NAMALWA (cell line): ENCODE measurements at places on chromosomes 6 and 20.

- DNase-seq: no peak
Measured at GRCh38 chr6:94041945-94042709, 622.8 kb upstream of the EPHA7 start.

GRCh38 chr20:64189530-64189966, 25.3 kb downstream of the MYT1 start:
- DNase-seq: no peak

GRCh38 chr6:5729080-5729434, 277.7 kb downstream of the NRN1 start:
- DNase-seq: no peak

DNA sequence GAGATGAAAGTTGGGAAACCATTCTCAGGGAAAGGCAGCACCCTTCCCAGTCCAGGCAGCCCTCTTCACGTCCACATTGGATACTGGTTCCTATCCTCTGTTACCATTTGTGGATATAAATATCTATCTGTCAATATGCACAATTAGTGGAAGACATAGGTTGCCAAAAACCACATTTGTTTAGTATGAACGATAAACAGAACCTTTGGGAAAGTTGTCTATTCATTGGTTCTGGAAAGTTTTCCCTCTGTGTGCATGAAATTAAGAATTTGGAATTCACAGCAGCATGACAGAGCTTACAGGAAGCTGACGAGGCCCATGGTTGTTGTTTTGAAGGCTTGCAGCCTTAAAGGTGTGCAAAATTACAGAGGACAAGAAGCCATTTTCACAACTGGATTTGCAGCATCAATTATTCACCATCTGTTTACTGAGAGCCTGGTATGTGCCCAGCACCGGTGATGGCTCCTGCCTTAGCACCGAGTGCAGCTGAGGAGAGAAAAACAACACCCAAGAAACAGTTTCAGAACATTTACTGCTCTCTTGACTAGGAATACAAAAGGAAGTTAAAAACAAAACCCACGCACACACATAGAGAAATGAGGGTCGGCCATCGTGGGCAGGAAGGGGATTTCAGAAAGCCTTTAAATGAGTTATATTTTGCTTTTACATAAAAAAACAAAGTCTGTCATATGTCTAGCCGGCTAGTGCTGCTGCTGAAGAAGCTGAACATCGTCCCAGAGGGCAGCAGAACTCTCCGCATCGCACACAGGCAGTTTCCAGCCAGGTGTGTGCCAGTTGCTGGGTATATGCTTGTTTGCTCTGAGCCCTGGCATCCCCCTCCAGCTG, 319.6 kb downstream of the FARS2 start:
- DNase-seq: peak; percentile 3

DNA sequence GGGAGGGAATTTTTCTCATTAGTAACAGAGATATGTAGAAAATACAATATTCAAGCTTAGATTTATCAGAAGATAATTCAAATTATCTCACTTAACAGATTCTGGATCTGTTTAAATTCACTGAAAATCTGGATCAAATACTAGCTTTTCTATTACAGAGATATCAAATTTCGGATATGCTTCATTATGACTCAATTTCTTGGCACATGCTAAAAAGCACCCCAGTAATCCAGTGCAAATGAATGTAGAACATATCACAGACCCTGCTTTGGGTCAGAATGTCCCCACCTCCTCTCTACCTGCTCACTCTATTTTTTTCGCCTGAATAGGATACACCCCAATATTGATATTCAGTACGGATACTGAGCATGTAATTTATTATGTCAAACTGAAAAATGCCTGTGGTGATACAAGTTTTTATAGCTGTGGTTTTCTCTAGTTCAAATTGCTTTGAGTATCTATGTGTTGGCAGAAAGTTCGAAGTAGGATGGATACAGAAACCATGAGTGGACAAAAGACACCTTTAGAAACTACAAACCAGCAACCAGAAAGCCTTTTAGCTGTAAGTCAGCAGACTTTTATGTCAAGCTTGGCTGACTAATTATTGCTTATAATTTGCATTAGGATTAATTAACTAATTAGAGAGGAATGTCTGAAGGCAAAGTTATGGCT, 290.0 kb downstream of the TFAP2B start:
- DNase-seq: no peak

DNA sequence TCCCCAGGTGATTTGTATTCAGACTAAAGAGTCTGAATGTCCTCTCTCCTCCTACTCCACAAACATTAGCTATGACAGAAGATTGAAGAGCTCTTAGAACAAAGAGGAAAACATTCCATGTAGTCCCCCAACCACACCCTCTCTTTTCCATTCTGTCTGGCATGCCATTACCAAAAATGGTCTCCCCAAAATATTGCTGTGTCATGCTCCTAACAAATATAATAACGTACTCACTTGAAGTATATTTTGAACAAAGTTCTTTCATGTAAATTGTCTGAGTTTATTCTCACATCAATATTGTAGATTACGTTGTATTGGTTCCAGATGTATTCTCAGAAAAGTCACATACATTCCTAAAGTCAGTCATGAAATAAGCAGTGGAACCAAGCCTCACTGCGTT, 467.3 kb upstream of the IRAK1BP1 start:
- DNase-seq: no peak

DNA sequence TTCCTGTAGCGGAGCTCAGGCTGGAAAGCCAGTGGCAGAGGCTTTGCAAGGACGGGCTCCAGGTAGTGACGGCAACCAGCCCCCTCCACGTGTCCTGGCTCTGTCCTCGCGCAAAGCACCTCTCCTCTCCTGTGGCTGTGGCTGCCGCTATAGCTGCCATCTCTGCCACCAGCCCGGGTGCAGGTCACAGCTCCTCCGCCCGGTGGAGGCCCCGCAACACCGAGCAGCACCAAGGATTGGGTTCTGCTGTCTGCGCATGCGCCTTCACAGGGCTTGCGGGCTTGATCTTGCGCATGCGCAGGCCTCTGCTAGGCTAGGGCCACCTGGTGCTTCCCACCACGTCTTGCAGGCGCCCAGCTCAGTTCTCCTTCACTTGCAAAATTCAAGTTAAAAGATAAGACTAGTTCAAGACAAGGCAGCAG, 625.4 kb downstream of the QKI start:
- no peak for DNase-seq

DNA sequence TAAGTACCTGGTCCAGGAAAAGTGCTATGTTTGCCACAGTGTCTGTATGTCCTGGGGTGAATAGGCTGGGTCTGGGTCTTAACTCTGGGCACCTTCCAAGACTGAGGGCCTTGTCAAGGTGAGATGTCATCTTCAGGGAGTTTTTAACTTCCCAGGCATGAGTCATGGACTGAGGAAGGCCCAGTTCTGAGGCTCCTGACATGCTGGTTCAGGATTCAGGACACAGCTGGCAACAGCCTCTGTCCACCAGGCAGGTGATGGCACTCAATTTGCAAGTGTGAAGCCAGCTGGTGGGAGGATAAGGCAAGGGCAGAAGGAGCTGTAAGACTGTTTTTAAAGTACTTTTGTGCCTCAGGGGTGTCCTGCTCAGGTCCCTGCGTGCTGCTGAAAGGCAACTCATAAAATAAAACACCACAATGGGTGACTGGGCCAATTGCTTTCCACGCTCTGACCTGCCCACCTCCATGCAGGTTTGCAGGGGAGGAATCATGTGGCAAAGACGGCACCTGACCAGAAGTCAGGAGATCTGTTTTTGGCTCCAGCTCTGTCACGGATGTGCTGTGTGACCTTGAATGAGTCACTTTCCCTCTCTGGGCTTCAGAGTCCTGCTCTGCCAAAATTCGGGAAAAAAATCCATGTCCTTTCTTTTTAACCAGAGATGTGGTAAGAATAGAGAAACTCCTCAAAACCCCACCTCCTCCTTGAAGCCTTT, 4.9 kb upstream of the PACSIN1 start:
- DNase-seq: no peak

DNA sequence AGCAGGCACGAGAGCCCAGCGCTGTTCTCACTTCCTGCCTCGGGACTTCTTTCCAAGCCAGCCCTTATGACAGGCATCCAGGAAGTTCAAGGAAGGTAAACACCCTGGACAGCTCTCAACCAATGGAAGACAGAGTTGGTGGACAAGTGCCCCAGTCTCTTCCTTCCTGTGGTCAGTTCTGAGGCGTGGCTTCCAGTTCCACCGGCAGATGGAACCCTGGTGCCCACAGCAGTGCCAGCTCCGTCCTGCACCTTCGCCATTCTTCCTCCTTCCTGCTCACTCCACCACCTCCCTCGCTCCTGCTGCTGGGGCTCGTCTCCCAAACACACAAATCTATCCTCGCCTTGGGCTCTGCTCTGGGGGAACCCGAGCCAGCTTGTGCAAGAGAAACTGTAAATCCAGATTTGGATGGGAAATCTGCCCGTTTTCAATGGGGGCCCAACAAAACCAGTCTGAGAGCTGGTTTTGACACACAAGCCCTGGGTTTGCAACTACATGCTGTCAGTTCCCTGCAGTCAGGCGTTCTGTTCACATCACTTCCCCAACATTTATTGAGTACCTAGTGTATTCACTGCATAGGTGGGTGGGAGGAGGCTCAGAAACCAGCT, 162.7 kb downstream of the GRM4 start:
- no peak for DNase-seq

- peak; percentile 14 for DNase-seq
Measured at GRCh38 chr20:37526839-37527637, 638 bp downstream of the BLCAP start.

GRCh38 chr6:27176096-27176495, 71.4 kb upstream of the PRSS16 start:
- peak; percentile 39 for DNase-seq

- DNase-seq: no peak
Measured at GRCh38 chr6:108673153-108673552, 112.4 kb downstream of the FOXO3 start.

GRCh38 chr20:44979090-44979621, 12.8 kb downstream of the STK4 start:
- peak; percentile 94 for DNase-seq

GRCh38 chr20:5031206-5031557, 29.9 kb upstream of the SLC23A2 start:
- DNase-seq: no peak

- no peak for DNase-seq
Measured at GRCh38 chr6:19805129-19805481, 32.1 kb upstream of the ID4 start.

DNA sequence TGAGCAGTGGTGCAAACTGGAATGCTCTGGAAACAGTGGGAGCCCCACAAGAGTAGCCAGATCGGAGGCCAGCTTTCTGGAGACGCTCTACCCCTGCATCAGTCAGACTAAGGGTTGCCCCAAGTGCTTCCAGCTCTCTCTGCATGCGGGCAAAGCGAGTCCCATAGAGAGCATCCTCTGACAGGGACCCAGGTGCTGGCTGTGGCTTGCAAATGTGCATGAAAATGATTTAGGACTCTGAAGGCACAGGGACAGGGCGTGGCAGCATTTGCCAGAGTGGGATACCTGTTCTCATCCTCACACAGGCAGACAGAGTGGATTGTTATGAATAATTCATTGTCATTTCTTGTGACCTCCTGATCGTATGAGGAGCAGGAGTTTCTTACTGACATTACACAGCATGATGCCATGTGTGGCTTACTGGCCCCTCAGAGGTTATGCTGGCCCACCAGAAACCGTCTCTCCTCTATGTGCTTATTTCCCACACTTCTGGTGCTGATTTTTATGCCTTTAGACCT, 10.3 kb downstream of the RIN2 start:
- no peak for DNase-seq

DNA sequence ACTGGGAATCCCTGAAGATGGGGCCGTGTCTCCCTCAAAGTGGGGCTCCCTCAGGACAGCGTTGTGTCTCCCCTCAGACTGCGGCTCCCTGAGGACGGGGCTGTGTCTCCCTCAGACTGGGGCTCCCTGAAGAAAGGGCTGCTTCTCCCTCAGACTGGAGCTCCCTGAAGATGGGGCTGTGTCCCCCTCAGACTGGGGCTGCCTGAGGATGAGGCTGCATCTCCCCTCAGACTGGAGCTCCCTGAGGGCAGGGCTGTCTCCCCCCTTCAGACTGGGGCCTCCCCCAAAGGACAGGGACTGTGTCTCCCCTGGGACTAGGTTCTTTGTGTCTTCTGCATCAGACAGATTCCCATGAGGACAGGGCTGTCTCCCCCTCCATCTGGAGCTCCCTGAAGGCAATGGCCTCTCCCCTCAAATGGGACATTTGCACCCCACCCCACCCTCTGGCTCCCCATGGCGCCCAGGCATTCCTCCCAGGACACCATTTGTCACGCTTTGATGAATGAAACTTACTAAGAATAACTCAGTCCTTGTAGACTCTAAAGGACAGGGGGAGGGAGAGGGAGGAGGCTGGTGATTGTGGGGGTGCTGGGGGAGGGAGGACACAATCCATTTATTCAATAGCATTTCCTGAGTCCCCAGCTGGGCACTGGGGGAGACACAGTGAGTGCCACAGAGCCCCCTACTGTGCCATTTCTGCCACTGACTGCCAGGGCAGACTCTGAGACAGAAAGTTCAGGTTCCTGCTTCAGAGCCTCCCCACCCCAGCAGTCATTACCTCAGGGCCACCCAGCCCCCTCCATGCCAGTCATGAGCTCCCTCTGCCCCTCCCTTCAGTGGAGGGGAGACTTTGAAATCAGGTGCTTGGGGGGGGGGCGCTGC, 122.4 kb downstream of the MRPL14 start:
- peak; percentile 53 for DNase-seq

DNA sequence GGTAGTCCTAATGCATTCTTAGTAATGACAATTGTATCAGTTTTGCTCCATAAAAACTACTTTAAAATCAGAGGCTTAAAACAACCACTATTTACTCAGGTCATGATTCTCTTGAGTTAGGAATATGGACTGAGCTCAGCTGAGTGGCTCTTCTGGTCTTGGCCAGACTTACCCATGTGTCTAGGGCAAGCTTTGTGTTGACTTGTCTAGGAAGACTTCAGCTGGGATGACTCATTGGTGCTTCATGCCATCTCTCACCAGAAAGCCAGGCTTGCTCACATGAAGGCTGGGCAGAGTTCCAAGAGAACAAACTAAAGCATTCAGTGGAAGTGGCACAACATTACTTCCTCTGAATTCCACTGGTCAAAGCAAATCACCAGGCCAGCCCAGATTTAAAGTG, 155.3 kb downstream of the DHX35 start:
- DNase-seq: peak; percentile 12

DNA sequence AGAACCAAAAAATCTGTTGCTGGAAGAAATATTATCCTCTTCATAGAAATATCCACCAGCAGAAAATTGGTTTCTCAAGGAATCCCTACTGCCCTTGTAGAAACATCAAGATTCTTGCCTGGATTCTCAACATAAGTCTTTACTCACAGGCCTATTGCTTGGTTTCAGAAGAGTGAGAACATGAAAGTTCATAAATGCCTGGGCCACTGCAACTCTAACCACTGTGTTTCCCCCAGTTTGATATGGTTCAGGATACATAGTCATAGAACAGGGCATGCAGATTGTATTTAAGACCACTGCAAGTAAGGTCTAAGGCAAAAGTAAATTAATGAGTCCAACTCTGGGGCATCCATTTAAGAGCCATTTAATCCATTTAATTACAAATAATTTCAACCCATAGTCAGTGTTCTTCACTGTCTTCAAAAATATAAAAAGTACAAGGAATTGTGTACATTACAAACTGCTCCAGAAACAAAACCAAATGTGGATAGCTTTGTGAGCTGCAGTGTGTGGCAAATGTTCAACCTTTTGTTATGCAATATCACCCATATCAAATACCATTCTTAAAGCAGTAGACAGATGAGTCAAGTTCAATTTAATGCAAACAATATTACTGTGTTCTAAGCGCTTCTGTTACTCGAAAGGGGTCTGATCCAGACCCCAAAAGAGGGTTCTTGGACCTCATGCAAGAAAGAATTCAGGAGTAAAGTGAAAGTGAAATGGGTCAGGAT, 83.3 kb downstream of the OPRM1 start:
- no peak for DNase-seq
